ENCODE measurements at places on chromosomes 12 and 14.

DNA sequence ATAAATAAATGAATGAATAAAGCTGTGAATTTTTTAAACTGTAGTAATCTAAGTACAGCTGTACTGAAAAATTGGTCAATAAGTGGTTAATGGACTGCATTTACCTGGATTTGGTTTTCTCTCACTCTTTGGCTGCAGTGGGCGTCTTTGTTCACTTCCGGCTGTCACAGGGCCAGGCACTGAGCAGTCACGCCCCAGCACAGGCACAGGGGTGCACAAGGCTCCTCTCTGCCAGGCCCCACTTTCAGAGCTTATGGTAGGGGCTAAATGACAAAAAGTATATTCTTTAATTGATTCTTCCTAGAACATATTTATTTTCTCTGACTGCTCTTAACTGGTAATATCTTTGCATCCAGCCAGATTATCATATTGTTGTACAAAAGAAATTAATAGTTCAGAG lies 70.6 kb upstream of the DYNC1H1 start:
- no peak for DNase-seq

- no peak for DNase-seq
Observed at GRCh38 chr12:72586456-72586855, 314.3 kb downstream of the TRHDE start.

- DNase-seq, result no peak
Observed at GRCh38 chr14:45095143-45095542, 11.2 kb downstream of the PRPF39 start.

DNA sequence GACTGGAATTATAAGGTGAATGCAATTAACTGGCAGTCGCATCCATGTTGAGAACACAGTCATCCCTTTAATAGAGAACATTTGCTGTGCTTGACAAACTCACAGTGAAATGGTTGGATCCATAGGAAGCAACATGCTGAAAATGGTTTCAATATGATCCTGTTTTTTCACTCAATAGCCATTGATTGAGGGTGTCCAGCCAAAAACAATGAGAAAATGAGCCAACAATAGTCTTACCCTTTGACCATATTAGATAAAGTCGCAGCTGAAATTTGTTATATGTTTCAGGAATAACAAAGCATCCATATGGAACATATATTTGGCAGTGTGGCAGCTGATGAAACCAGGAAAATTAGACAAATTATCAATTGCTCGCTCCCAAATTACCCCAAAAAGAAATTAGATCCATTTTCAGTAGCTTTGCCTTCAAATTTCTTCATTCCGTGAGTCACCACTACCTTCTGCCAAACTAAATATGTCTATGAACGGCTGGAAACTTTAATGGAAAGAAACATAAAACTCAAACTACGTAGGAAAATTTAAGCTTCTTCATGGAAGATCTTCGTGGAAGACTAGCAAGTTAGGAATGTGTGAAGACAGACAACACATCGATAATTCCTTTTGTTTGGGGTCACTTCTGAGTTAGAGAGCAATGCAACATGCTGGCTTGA lies 17.4 kb downstream of the IGF1 start:
- no peak for DNase-seq

DNA sequence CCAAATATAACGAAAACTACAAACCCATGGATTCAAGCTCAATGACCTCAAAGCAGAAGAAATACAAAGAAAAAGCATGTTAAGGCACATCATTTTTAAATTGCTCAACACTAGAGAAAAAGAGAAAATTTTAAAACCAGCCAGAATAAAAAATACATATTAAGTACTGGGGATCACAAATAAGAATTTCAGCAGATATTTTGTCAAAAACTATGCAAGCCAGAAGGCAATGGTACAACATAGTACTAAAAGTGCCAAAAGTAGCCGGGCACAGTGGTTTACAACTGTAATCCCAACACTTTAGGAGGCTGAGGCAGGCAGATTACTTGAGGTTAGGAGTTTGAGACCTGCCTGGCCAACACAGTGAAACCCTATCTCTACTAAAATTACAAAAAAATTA lies 10.2 kb downstream of the SGPP1 start:
- DNase-seq, result no peak

DNA sequence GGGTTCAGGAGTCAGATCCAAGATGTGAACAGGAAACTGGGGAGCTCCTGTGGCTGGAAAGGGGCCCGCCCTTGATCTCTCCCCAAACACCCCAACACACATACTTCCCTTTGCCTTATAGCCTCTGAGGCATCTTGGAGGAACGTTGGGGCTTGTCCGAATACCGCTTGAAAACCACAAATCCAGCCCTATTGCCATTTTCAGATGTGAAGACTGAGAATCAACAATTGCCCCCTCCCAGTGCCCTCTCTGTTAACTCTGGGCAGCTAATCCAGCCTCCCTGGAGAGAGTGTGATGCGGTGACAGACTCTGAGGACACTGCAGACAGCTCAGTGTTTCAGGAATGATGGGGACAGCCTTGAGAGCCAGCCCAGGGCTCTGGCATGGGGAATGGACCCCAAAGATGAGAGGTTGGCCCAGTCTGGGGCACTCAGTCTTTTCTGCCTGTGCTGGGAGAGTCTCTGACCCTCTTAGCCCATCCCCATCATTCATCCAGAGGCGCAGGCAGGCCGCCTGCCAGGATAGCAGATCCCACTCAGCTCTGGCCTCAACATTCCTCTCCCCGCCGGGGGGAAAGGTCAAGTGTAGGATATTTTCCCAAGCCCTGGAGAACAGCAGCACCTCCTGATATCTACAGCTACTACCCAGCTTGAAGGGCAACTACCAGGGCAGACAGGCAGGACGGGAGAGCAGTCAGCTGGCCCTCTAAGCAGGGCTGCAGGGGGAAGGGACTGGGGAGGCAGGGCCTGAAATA lies 24.6 kb upstream of the LTBP2 start:
- DNase-seq, result no peak

- no peak for DNase-seq
Observed at GRCh38 chr12:54565310-54565985, 16.0 kb downstream of the PDE1B start.

DNA sequence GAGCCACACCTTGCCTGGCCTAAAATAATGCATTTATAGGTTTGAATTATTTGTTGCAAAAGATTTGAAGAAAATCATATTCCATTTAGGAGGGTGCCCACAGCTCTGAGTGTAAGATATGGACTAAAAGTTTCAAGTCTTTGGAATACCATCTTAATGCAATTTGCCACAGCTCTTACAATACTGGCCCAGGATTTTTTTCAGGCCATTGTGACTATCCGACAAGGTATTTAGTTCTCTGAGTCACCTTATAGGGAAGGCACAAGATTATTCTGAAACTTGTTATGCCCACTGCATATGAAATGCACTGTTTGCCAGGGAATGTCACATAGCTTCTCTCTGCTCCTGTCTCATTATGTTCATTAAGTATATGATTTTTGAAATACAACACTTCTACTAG lies 29.6 kb upstream of the SLC6A13 start:
- no peak for DNase-seq

- DNase-seq, result no peak
Observed at GRCh38 chr14:75986439-75986765, 839 bp downstream of the IFT43 start.

GRCh38 chr14:100780646-100781355 lies 45.1 kb upstream of the MEG3 start:
- DNase-seq, result no peak

DNA sequence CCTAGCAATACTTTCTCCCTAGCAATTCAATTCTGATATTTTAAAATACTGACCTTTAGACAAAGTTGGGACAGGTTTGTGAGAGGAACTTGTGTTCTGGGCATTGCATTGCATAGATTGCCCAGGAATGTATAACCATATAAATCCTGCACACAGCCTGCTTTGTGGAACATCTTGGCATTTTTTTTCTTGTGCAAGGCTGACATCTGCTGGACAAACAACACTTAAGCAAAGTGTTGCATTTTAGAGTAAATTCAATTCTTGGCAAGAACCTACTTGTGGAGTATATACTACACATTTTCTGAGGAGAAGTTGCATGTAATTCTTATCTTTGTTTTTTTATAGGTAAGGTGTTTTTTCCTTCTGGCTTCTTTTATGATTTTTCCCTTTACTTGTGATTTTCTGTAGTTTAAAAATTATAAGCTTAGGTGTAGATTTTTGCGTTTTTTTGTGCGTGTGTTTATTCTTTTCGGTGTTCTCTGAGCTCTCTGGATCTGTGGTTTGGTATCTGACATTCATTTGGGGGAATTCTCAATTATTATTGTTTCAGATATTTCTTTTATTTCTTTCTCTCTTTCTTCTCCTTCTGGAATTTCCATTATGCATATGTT lies 26.4 kb downstream of the TESPA1 start:
- no peak for DNase-seq

DNA sequence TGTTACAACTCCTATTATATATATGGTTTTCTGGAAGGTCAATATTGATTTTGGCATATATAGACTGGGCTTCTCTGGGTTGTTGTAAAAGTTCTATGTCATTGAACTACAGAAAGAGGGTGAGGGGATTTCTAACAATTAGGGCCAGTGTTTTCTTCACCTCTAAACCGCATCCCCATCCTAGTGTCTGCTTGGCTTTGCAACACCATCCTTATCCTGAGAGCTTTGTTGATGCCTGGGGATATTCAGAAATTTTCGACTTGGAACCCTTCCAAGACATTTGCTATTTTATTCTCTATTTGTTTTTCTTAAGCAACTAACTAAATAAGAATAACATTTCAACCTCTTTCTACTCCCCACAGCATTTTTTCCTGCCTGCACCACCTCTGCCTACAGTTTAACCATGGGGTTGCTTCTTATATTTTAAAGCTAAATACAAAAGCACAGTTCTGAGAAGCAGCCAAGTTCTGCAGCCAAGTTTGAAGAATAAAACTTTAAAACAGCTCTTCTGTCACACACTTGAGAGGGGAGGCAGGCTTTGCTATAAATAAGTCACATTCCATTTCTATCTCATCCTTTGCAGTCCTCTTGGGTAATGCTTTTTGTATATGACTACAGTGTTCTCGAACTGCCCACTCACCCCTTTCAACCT lies 53.4 kb downstream of the RGS6 start:
- no peak for DNase-seq

DNA sequence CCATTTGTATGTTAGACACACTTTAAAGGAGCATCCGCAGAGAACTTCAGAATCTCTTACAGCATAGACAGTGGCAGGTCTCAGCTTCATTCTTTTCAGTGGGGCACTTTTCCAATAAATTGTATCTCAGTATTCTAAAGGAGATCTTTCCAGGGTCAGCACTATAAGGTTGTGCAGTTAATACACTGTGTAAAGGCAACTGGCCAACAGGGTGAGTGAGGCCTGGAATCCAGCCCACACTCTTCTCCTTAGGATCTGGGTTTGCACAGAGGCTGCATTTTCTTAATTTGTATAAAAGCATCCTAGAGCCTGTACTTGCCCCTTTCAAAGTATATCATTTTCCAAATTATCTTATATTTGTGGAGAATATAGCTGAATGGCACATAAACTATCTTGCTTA lies 94.2 kb downstream of the MYF5 start:
- DNase-seq, result no peak

DNA sequence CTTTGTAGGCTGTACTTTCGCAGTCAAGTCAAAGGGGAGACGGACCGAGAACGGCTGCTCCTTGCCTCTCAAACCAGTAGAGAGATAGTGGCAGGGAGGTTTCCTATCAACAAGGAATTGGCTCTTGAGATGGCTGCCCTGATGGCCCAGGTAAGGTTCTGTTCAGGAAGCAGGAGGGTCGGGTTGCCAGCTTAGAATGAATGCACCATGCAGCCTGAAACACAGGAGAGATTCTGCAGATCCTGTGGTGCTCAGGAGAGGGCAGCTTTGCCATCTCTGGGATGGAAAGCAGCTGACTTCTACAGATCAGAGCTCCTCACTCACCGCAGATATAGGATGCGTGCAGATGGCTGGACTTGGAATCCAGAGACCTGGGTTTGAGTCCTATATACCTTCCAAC lies 18.0 kb downstream of the PIGH start:
- no peak for DNase-seq

GRCh38 chr12:6840761-6841515 lies at the start of gene GNB3:
Gene GNB3, plus strand, starts transcription at chr12:6840925. Its CDS starts 363 bp downstream, at chr12:6841288.
- DNase-seq, result no peak

DNA sequence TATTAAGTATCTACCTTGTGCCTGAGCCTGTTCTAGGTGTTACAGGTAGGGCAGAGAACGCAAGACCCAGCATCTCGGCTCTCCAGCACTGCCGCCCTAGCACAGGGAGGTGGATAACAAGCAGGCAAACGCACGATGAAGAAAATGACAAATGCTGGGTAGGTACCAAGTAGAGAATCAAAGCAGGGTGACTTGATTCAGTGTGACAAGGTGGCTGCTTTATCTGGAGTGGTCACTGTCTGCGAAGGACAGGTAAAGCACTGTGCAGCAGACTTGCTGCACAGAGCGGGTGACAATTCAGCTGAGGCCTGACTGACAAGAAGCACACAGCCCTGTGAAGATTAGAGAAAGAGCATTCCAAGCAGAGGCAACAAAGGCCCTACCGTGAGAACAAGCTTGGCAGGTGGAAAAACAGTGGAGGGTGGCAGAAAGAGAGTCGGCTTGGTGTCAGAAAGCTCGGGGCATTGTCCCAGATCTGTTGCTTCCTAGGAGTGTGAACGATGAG lies 12.9 kb downstream of the PRKCH start:
- peak; percentile 63 for DNase-seq

DNA sequence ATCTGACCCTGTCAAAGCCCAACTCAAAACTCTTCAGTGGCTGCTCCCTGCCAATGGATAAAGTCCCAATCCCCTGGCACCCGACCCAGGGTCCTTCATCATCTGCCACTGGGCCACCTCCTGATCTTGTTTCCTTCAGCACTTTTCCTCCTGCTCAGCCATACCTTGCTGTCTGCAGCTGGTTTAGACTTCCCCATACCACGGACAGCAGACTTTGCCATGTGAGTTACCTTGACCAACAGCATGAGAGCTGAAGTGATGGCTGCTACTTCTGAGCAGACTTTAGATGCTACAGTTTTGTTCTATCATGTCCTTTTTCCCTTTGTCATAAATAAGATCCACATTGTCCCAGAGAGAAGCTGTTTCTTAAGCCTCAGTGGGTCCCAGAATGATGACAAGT lies 33.3 kb upstream of the STON2 start:
- DNase-seq, result no peak

- DNase-seq, result no peak
Observed at GRCh38 chr12:111108726-111109125, 188.3 kb upstream of the MYL2 start.

- no peak for DNase-seq
Observed at GRCh38 chr14:66606826-66607225, 98.9 kb downstream of the GPHN start.

DNA sequence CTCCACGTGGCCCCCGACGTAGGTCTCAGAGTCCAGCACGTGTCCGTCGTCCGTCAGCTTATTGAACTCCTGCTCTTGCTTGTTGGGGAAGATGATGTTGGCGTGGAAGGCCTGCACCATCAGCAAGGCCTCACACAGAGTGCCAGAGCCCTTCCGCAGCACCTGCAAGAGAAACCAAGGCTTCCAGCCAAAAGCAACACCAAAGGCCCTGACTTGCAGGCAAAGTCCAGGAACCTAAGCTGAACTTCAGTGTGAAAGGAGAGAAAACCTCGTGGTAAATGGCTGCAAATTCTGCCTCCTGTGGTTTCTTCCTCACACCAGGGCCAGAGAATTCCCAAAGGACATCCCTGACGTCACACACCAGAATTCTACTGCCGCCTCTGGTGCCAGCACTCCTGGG lies 14.5 kb downstream of the POLE start:
- DNase-seq, result no peak

- DNase-seq, result no peak
Observed at GRCh38 chr14:50397390-50398188, 908 bp upstream of the CDKL1 start.

- no peak for DNase-seq
Observed at GRCh38 chr12:82510386-82510785, 152.1 kb downstream of the METTL25 start.

- DNase-seq, result no peak
Observed at GRCh38 chr12:62603811-62604098, 137.1 kb downstream of the MON2 start.

All from activated T-cell treated with anti-CD3 and anti-CD28 coated beads, Interleukin-2, amount 50 U/mL, for 24 hours (primary cell).